ENCODE measurements at places on chromosomes 4 and X. TPM values are rescaled to one million over a fixed set of nuclear protein-coding genes. Genes with fewer than 3 reads are reported as not detected.

- DNase-seq, result no peak
These were observed 59.8 kb downstream of the ARSJ start for GRCh38 chr4:113919611-113920010.

GRCh38 chrX:97691901-97692455 is 808.3 kb downstream of the RPA4 start:
- DNase-seq, result peak; percentile 68

GRCh38 chr4:184421533-184422155 is 52.7 kb downstream of the IRF2 start:
- no peak for DNase-seq

The PHF8 gene
- total RNA-seq, result 7.3 TPM

All from SK-MEL-5 (cell line).